Osteocyte (in vitro differentiated cells): ENCODE measurements at places on chromosomes 7 and 10. TPM values are rescaled to one million over a fixed set of nuclear protein-coding genes. Genes with fewer than 3 reads are reported as not detected.

Gene PRSS1
- total RNA-seq = not detected in 2 replicates

GRCh38 chr7:6502886-6503285, 48.4 kb downstream of the GRID2IP start:
- H3K4me3 ChIP-seq = no peak overlapping the region
- H3K27ac ChIP-seq = no peak overlapping the region
- no peaks in the 10 kb centered on the region for H3K36me3 ChIP-seq
- DNase-seq = no peak

DNA sequence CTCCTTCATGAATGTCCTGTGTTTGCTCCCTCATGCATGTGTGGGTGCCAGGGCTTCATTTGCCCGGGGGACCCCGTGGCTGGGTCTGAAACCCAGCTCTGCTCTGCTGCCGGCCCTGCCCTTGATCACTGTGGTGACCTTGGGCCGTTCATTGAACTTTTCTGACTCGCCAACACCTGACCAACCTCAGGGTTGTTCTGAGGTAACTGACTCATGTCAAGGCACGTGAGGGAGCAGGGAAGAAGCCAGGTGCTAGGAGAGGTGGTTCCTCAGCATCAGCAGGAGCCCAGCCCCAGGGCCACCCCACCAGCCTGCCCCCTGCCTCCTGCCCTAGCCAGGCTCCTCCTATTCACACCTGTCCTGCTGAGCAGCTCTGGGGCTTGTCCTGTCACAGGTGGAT, 47.9 kb downstream of the TBATA start:
- no peak overlapping the region for H3K27ac ChIP-seq
- H3K27me3 ChIP-seq = no peaks in the 10 kb centered on the region
- no peak overlapping the region for H3K4me3 ChIP-seq

GRCh38 chr7:159105832-159106811, 38.5 kb downstream of the VIPR2 start:
- no peak overlapping the region for H3K27ac ChIP-seq
- H3K4me1 ChIP-seq = no peaks in the 10 kb centered on the region

DNA sequence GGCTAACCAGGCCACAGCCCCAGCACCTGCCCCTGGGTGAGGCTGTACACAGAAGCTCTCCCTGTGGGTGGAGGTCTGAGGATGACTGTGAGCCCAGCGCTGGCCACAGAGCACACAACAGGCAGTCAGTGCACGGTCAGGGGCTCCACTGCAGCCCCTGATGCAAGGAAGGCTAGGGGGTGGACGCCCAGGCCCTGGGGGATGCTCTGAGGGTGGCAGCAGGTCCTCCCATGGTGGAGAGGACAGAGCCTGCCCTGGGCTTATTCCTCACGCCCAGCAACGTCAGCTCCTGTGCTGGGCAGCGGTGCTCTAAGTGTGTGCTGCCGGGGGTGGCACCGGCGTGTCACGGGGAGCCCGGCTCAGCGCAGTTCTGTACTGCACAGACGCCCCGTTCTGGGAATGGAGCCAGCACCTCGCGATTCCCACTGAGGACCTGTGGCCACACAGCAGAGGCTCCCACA, 223.2 kb downstream of the MAD1L1 start:
- H3K27ac ChIP-seq = no peak overlapping the region
- H3K4me3 ChIP-seq = no peak overlapping the region
- H3K36me3 ChIP-seq = peaks cover 10% of the 10 kb centered on the region

- no peak overlapping the region for H3K27ac ChIP-seq
- H3K4me1 ChIP-seq = peaks cover 47% of the 10 kb centered on the region
- no peak for DNase-seq
- H3K4me3 ChIP-seq = no peak overlapping the region
- H3K36me3 ChIP-seq = peaks cover 1% of the 10 kb centered on the region
- H3K27me3 ChIP-seq = no peaks in the 10 kb centered on the region
Measured at GRCh38 chr10:17066807-17067206, 62.8 kb downstream of the CUBN start.

DNA sequence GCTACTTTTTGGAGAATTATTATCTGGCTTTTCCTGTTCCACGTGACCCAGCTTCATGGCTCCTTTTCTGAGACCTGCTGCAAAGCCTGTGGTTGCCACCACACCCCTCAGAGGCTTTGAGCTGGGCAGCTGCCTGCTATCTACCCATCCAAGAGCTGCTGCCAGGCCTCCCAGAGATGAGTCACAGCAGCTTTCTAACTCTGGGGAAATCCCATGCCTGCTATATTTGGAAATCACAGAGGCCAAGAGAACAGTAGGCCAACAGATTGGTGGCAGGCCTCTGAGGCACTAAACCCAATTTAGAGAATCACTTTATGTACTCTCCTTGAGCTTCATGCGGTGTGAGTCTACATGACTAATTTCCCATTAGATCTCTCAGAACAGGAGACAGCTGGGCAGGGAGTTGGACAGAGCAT, 35.2 kb downstream of the SGCE start:
- H3K27me3 ChIP-seq = no peaks in the 10 kb centered on the region
- DNase-seq = peak; percentile 84

DNA sequence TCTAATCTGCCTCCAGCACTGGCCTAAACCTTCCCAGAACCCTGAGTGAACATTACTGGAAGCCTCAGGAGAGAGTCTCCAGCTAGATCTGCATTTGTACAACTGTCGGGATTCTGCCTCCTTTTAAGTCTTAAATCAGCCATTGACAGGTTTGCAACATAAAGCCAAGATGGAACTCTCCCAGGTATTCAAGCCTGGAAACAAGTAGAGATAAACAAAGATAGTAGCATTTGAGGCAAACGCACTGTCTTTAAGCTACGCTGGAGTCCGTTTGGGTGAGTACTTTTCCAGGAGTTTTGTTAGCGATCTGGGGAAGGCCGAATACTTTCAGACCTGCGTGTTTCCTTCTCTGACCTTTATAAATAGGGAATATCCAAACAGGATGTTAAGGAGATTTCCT, 317.2 kb upstream of the FZD8 start:
- no peak overlapping the region for H3K4me3 ChIP-seq
- DNase-seq = no peak
- H3K4me1 ChIP-seq = peaks cover 43% of the 10 kb centered on the region

- no peaks in the 10 kb centered on the region for H3K27me3 ChIP-seq
- no peak for DNase-seq
- peaks cover 75% of the 10 kb centered on the region for H3K36me3 ChIP-seq
Measured at GRCh38 chr7:141748396-141748795, 10.2 kb downstream of the SSBP1 start.

GRCh38 chr7:103541947-103542346, 95.9 kb upstream of the SLC26A5 start:
- H3K36me3 ChIP-seq = no peaks in the 10 kb centered on the region
- H3K4me1 ChIP-seq = peaks cover 3% of the 10 kb centered on the region
- no peak overlapping the region for H3K4me3 ChIP-seq
- no peak for DNase-seq
- peaks cover 19% of the 10 kb centered on the region for H3K27me3 ChIP-seq

DNA sequence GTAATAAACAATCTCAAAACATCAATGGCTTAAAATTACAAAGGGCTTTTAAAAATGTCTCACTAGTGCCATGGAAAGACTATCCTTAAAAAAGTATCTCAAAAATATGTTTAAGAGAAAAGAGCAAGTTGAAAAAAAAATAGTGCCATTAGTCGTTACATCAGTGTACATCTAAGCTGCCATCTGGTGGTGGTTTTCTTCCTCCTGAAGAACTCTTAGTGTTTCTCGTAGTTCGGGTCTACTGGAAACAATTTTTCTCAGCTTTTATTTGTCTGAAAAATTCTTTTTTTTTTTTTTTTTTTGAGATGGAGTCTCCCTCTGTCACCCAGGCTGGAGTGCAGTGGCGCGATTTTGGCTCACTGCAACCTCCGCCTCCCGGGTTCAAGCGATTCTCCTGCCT, 5.9 kb upstream of the GARIN1A start:
- no peak for DNase-seq
- peaks cover 20% of the 10 kb centered on the region for H3K36me3 ChIP-seq
- H3K27ac ChIP-seq = no peak overlapping the region
- H3K4me1 ChIP-seq = no peaks in the 10 kb centered on the region

GRCh38 chr10:118568327-118568848, 27.1 kb downstream of the PRLHR start:
- no peaks in the 10 kb centered on the region for H3K36me3 ChIP-seq
- H3K4me3 ChIP-seq = no peak overlapping the region
- peaks cover 6% of the 10 kb centered on the region for H3K27me3 ChIP-seq

DNA sequence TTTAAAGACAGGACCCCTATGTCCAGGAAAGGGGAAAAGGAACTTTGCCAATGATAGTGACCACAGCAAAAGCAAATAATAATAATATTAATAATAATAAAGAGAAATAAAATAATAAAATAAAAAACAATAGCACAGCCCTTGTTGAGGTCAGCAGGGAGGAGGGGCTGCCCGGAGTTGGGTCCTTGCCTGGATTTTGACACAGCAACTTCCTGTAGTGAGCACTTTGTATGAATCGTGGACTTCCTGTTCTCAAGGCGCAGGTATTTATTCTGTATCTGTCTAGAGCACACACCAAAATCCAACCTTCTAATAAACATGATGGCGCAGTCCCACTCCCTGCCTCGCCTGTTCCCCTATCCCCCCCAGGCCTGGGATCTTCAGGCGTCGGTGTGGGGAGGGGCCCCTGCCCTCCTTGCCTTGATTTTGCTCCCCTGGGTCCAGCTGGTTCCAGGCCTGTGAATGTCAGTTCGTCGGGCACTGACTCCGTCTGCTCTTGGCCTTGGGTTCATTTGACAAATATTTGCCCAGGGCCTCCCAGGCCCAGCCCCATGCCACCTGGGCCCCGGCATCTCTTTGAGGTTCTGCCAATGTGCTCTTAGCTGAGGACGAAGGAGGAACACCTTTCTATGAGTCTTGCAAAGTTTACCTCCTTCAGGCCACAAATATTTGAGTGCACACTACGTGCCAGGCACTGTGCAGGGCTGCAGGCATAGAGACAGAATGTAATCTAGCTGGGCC, 13.9 kb downstream of the TRIM8 start:
- H3K4me1 ChIP-seq = peaks cover 18% of the 10 kb centered on the region
- H3K4me3 ChIP-seq = no peak overlapping the region
- no peak for DNase-seq

GRCh38 chr10:55410415-55410885, 609.4 kb upstream of the PCDH15 start:
- no peaks in the 10 kb centered on the region for H3K27me3 ChIP-seq
- no peaks in the 10 kb centered on the region for H3K36me3 ChIP-seq
- DNase-seq = no peak
- no peak overlapping the region for H3K4me3 ChIP-seq
- no peak overlapping the region for H3K27ac ChIP-seq

GRCh38 chr10:130802301-130802700, 509.2 kb downstream of the TCERG1L start:
- no peak for DNase-seq
- H3K36me3 ChIP-seq = no peaks in the 10 kb centered on the region
- H3K4me1 ChIP-seq = no peaks in the 10 kb centered on the region

Gene SYT15
- total RNA-seq = 10.3 and 12.5 TPM in 2 replicates

GRCh38 chr7:99135938-99136337, 8.0 kb downstream of the SMURF1 start:
- no peaks in the 10 kb centered on the region for H3K27me3 ChIP-seq
- no peak overlapping the region for H3K4me3 ChIP-seq
- H3K36me3 ChIP-seq = peaks cover 2% of the 10 kb centered on the region

Gene WDFY4
- not detected in 2 replicates for total RNA-seq

- peaks cover 59% of the 10 kb centered on the region for H3K4me1 ChIP-seq
- H3K36me3 ChIP-seq = peaks cover 2% of the 10 kb centered on the region
- peak overlapping the region; percentile 96 for H3K27ac ChIP-seq
- DNase-seq = no peak
- H3K4me3 ChIP-seq = peak overlapping the region; percentile 100
- H3K27me3 ChIP-seq = no peaks in the 10 kb centered on the region
Measured at GRCh38 chr7:131106681-131107336, 220.9 kb upstream of the MKLN1 start.

Gene FXYD4
- total RNA-seq = not detected in 2 replicates

DNA sequence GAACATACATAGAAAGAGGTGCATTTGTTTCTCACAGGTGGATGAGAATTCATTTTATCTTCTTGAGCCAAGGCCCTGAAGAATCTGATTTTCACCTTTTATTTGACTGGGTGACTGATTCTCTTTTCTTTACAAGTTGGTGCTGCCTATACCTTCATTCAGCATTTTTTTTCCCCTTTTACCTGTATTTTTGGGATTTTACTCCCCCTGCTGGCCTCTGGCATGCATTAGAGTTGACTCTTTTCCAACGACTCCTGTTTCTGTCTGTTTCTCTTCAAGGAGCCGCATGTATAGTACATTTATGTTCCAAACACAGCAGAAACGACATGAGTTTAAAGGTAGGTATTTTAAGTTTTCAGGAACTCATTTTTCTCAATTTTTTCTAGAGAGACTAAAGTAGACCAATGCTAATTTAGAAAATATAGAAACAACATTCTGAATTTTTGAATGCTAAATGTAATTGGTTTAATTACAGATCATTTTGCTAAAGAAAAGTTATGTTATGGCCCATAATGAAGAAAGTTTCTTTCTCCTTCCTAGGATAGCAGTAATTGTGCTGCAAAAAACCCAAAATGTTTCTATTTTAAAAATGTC, 149.8 kb upstream of the HDAC9 start:
- no peaks in the 10 kb centered on the region for H3K4me1 ChIP-seq
- H3K36me3 ChIP-seq = peaks cover 8% of the 10 kb centered on the region
- no peak for DNase-seq
- H3K27ac ChIP-seq = no peak overlapping the region
- no peak overlapping the region for H3K4me3 ChIP-seq

DNA sequence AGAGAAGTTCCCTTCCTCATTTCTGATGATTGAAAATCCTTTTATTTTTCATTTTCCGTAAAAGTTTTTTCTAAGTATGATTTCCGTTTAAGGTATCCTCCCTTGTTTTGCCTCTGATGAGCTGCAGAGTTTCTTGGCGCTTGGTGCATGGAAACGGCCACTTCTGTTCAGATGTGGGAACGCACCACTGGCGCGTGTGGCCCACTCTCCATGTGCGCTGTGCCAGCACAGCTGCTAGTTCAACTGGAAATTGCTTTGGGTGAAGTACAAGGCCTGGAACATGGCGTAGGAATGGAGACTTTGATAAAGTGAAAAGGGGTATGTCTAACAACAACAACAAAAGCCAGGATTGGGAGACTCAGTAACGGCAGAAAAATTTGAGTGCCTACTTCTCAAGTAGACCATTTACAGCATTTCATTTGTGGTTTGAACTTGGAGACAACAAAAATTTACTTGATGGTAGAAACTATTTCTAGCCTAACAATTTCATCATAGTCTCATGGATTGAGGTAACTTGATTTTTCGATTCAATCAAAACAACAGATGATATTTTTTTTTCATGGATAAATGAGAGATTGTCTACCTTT, 364.2 kb downstream of the SUGCT start:
- peaks cover 24% of the 10 kb centered on the region for H3K4me1 ChIP-seq
- H3K4me3 ChIP-seq = no peak overlapping the region
- H3K27me3 ChIP-seq = no peaks in the 10 kb centered on the region
- H3K27ac ChIP-seq = no peak overlapping the region
- peaks cover 7% of the 10 kb centered on the region for H3K36me3 ChIP-seq

Gene GAD2
- not detected in 2 replicates for total RNA-seq
